ENCODE measurements at places on chromosomes 2 and 18. TPM values are rescaled to one million over a fixed set of nuclear protein-coding genes. Genes with fewer than 3 reads are reported as not detected.

Gene ZAP70
- 1.9 TPM for total RNA-seq

DNA sequence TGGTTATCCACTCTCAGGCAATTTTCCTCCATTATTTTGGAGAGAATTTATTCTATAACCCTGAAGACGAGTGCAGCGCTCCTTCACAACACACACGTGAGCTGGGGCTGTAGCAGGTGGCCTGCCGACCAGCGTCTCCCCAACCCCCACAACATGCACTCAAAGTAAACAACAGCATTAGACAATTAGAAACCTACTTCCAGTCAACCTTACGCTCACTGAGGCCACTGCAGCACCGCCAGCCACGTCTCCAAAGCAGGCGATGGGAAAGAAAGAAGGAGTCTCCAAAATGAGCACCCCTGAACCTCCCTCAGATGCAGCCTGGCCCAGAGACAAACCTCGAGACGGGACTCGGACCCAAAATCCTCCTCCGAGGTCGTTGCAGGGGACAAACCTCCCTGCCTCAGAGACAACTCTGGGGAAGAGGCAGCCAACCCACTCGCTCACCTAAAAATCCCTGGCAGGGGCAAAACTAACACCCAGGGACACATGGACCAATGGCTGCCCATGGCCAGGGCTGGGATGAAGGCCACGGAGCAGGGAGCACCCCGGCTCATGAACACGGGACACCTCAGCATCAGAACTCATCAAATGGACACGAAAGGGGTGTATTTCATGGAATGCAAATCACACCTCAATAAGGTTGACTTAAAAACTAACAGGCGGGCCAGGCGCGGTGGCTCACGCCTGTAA, 2.6 kb downstream of the SLC66A2 start:
- DNase-seq: no peak

DNA sequence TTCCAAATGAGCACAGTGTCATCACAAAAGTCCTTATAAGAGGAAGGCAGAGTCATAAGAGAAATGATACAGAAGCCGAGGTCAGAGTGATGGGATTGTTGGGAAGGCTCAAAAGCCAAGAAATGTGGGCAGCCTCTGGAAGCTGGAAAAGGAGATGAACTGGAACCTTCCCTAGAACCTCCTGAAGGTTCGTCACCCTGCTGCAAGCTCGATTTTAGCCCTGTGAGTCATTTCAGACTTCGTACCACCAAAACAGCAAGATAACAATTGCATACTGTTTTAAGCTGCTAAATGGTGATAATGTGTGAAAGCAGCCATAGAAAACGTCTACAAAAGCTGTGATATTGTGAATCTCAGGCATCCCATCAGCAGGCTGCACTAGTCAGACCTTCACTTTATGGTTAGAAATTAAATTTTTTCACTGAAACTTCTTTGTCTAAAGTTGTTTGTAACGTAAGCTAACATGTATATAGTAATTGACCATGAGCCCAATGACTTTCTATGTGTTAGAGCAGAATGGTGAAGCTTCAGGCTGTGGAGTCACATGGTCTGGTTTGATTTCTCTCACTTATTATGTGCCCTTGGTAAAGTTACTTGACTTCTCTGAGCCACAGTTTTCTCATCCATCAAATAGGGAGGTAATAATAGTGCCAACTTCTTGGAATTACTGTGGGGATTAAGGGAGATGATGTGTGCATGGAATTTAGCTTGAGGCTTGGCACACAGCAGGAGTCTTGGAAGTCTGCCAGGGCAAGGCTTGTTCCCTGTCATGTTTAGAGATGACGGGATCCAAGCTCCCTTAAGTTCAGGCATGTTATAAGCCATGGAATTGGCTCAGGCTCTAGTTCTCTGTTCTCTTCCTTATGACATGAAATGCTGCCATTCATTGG, 132.0 kb upstream of the CCDC195 start:
- no peak for DNase-seq

DNA sequence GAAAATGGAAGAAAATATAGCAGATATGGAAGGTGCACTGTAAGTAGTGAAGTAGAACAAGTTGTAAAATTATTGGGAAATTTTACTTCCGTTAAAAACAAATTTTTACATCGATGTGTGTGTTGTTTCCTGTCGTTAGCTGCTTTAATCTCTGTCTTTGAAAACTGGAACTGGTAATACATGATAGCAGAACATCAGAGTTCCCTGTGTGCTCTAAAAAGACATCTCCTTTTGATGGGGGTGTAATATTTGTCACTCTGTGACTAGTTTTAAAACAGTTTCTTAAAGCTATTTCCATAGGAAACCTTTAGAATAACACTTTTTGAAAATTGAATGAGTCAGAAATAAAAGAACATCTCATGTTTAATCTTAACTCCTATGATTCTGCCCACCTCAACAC, 43.5 kb downstream of the COX7A2L start:
- no peak for DNase-seq

GRCh38 chr2:128714851-128715312, 396.2 kb upstream of the HS6ST1 start:
- no peak for DNase-seq

DNA sequence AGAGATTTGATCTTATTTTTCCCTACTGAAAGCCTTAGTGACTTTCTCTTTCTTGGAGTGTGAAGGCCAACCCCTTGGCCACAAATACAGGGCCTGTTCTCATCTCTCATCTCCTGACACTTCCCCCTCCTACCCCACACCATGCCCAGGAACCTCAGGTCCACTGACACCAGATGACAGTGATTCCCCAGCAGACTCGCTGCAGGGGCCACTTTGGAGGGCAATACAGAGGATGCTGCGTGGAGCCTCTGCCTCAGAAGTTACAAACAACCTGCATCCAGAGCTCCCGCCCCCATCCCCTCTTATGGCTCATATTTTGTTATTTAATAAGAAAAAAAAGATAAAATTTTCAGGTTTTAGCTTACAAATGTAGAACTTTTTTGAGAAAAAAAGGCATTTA, 70.1 kb upstream of the LGALSL start:
- no peak for DNase-seq

- DNase-seq: no peak
These were observed 100.4 kb upstream of the SMAD2 start for GRCh38 chr18:48030616-48031480.
